ENCODE measurements at places on chromosomes 16 and 17.

- no peak for DNase-seq
Measured at GRCh38 chr17:56676810-56677209, 83.3 kb downstream of the NOG start.

DNA sequence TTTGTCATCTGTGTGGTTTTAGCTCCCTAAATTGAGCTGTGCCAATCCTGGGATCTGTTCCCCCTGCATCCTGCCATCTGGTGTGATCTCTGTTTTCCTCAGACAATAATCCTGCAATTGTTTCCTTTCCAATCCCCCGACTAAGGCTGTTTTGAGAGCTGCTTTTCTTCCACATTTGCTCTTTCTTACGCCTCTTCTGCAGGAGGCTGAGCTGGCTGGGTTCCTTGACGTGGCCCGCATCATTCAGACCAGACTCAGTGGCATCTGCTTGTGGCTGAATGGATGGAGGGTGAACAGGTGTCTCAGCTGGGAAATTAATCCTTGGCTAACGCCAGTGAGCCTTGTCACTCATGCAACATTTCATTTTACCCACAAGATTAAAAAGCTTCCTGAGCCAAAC, 9.8 kb upstream of the MED9 start:
- no peak for DNase-seq

DNA sequence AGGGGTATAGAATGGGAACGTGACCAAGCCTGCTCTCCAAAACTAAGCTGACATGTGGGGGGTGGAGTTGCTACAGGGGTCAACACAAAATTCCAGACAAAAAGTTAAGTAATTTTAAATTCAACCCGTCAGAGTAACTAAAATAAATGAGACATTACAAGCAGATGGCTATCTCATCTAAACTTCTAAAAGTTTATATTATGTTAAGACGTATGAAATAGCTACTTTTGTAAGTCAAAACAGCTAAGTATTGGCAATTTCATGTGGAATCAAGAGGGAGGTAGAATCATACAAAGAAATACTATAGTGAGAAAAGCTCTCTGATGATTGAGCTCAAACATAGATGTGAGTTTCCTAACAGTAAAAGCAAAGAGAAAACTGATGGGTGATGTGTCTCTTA, 113.3 kb downstream of the HS3ST2 start:
- DNase-seq, result no peak

DNA sequence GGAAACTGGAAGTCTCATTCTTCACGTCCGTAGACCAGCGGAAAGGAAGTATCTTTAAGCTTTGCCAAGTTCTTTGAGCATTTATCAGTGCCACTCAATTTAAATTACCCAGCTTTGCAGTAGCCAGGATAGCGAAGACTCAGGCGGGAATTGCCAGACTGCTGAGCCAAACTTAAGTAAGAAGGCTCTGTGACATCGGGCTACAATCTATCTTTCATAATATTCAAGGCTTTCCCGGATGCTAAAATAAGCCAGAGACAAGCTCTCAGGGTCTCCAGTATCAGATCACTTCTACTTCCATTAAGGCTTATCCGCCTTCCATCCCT, 436 bp upstream of the BRIP1 start:
- DNase-seq, result no peak

DNA sequence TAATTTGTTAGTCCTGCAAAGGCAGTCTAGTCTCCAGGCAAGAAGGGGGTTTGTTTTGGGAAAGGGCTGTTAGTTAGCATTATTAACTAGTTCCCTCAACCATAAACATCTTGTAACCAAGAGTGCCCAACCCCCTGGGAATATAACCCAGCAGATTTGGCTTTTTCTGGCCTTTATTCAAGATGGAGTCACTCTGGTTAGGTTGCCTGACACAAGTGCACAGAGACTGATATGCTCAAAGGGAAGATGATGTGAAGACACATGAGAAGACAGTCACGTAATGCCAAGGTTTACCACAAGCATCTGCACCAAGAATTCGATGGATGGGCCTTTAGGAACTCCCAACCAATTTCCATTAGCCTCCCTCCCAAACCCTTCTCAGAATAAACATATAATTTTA, 3.9 kb upstream of the SCPEP1 start:
- DNase-seq, result no peak

GRCh38 chr17:47201166-47201565, 8.0 kb upstream of the MYL4 start:
- DNase-seq, result no peak

- no peak for DNase-seq
Measured at GRCh38 chr16:2086812-2087747, 39.3 kb downstream of the TSC2 start.

DNA sequence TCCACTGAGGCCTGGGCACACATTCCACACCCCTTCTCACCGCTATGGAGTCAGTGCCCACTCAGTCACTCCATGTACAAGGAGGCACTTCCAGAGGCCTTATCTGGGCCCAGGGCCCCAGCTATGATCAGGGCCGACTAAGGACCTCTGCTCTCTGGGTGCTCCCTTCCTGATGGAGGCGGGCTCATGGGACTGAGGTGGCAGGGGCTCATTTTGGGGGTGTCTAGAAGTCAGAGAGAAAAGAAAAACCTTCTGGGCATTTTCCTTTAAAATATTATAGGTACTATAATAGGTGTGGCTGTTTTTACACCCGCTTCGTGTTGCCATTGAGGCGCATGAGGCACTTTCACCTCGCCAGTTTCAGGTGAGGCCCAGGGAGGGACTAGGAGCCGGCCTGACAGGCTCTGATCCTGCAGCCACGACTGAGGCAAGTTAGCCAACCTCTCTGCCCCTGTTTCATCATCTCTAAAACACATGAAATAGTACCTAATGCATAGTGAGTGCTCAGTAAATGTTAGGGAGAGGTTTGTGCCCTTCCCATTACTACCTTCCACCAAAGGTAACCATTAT, 14.4 kb downstream of the B9D1 start:
- no peak for DNase-seq

- DNase-seq, result no peak
Measured at GRCh38 chr16:55735120-55735781, 79.5 kb downstream of the SLC6A2 start.

DNA sequence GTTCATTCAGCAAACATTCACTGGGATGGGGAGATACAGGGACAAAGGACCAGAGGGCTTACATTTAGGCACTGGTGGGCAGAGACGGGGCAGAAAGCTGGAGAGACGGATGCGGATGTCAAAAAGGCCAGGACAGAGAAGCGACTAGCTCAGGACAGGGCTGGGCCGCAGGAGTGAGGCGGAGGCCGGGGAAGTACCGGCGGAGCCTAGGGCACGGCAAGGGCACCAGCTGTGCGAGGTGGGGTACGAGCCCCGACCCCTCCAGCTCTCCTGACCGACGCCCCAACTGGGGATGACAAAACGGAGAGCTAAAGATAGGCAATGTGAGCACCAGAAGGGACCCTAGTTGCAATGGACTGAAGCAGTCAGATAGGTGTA, 3.9 kb upstream of the SGCA start:
- DNase-seq, result no peak

GRCh38 chr16:57536306-57537193, at the start of gene CCDC102A:
Gene CCDC102A, minus strand, starts transcription at chr16:57536571. Its CDS starts 7,394 bp downstream, at chr16:57529177.
- no peak for DNase-seq

- DNase-seq, result no peak
Measured at GRCh38 chr17:82019690-82020571, 2.7 kb downstream of the CENPX start.

GRCh38 chr16:75351183-75351582, 82.1 kb downstream of the CFDP1 start:
- peak; percentile 36 for DNase-seq

GRCh38 chr16:80846680-80847079, 42.3 kb upstream of the CDYL2 start:
- DNase-seq, result no peak

DNA sequence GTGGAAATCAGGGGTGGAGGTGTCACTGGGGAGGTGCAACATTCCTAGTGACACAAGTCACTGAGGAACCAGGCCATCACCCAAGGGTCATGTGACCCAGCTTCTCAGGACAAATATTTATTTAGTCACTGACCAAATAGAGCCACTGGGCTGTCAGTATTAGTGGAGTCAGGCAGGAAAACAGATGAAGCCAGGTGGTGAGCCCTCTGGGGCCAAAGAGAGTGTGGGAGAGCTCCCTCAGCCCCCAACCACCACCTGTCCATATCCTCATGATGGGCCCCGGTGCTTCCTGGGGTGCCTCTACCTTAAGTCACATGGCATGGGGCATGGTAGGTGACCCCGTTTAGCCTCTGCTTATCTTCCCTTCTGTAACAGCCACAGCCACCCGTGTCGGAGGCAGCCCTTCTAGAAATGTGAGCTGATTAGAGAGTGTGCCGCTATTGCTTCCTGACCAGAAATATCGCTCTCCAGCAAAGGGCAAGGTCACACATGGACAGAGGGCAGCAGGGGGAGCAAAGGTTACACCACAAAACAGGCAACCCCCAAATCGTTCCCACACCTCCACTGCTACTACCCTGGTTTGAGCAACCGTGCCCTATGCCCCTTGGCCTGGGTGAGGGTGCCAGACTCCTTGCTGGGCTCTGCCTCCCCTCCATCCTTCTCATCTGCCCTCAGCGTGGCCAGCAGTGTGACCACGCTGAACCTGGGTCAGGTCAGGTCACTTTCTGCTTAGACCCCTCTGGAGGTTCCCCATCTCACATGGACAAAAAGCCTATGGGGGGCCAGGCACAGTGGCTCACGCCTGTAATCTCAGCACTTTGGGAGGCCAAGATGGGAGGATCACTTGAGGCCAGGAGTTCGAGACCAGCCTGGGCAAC, 8.6 kb upstream of the AKTIP start:
- DNase-seq, result no peak

DNA sequence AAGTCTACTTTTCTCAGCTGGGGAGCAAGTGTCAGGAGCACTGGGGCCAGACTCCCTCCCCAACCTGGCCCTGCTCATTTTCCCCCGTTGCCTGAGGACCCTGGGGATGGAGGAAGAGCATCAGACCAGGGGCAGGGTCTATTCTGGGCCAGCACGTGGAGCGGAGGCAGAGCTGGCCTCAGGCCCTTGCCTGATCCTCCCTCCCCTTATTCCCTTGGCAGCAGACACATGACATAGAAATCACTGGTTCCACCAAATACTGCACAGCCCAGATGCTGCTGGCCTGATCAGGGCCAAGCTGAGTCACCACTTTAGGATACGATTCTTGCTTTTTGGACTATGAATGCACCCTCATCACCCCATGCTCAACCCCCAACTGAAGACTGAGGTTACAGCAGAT, 15.8 kb upstream of the AGRP start:
- DNase-seq, result no peak

GRCh38 chr16:82639263-82639662, 12.5 kb downstream of the CDH13 start:
- no peak for DNase-seq

Data from Panc1 (cell line).